ENCODE measurements at places on chromosomes 3 and 15. TPM values are rescaled to one million over a fixed set of nuclear protein-coding genes. Genes with fewer than 3 reads are reported as not detected.
A peak's percentile ranks its signal among the peaks of the same experiment; 100 is the strongest.

The SSUH2 gene
- total RNA-seq = 0.17 TPM

The CLEC3B gene
- 7.7 TPM for total RNA-seq

- no peaks in the 10 kb centered on the region for H3K27me3 ChIP-seq
- no peak for DNase-seq
- H3K4me1 ChIP-seq = peaks cover 26% of the 10 kb centered on the region
- peak overlapping the region; percentile 70 for H3K27ac ChIP-seq
- no peaks in the 10 kb centered on the region for H3K36me3 ChIP-seq
Measured at GRCh38 chr3:72591522-72592421, 256.5 kb downstream of the SHQ1 start.

DNA sequence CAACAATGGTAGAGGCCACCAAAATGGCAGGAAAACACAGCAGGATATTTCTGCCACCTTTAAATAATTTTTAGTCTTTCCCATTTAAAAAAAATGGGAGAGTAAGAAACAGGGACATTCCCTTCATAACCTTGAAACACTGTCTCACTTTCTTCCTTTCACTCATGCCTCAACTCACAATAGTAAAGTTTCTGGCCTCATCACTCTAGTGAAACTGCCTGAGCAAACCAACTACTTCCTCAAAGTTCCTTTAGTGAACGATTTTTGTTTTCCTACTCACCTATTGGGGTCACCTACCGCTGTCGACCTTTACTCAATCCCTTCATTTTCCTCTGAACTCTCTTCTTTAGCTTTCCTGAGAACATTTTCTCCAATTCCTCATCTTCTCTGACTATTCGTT, 33.0 kb downstream of the SHC4 start:
- no peak overlapping the region for H3K4me3 ChIP-seq
- H3K36me3 ChIP-seq = no peaks in the 10 kb centered on the region
- no peaks in the 10 kb centered on the region for H3K4me1 ChIP-seq
- no peak overlapping the region for H3K27ac ChIP-seq
- DNase-seq = no peak
- H3K27me3 ChIP-seq = no peaks in the 10 kb centered on the region

DNA sequence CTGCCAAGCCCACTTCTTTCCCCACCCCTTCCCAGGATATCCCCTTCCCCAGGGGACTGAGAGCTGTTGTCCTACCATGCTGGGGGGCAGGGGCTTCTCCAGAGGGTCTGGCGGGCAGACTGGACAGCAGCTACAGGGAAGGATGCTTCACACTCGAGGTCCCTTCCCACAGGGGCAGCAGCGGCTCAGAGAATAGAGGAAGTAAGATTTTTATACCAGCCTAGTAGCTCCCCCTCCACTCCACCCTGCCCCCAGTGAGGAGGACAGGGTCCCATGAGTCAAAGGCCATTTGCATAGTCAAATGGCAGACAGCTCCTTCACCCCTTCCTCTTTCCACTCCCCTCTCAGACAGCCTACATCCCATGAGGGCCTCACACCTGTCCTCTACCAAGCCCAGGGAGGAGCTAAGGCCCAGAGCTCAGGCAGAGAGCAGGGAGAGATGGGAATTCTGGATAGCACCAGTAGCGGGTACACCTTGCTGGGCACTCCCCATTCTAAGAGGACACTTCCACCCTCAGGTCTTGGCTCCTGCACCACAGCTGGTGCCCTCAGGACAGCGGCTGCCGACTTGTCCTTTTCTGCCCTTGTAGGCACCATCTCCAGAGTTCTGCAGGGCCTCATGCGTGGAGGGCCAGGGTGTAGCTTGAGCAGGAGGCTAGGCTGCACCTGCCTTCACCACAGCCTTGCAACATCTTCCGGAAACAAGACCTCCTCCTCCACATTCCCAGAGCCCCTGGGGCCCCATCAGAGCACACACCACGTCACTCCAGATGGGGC, at the start of gene TLR9:
Gene TLR9, minus strand, starts transcription at position 194 of the 777 bp plus-strand sequence. Its CDS starts 116 bp downstream, at position 78.
- H3K36me3 ChIP-seq = peaks cover 4% of the 10 kb centered on the region
- DNase-seq = no peak
- no peaks in the 10 kb centered on the region for H3K27me3 ChIP-seq

- no peak overlapping the region for H3K27ac ChIP-seq
- no peak for DNase-seq
- H3K27me3 ChIP-seq = no peaks in the 10 kb centered on the region
- peaks cover 30% of the 10 kb centered on the region for H3K4me1 ChIP-seq
- H3K36me3 ChIP-seq = no peaks in the 10 kb centered on the region
- no peak overlapping the region for H3K4me3 ChIP-seq
Measured at GRCh38 chr15:100244796-100245486, 96.8 kb downstream of the ADAMTS17 start.

DNA sequence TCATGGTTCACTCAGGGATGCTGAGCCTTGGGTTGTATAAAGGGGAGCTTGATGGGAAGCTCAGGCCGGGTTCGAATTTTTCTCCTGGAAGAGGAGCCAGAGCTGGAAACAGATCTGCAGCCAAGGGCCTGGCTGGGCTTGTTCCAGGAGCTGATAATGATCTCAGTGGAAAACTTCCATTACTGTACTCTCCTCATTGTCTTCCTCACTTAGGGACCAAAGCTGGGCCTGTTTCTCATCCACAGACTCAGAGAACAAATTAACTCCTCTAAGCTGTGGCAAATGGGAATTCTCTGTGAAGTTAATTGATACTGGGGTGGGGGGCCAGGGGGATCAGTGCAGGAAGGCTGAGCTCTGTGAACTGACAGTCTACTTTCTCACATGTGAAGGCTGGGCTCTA, 92.0 kb downstream of the PRICKLE2 start:
- no peaks in the 10 kb centered on the region for H3K27me3 ChIP-seq
- H3K4me1 ChIP-seq = no peaks in the 10 kb centered on the region
- H3K27ac ChIP-seq = no peak overlapping the region
- no peak for DNase-seq

GRCh38 chr3:6771171-6771570, 89.7 kb upstream of the GRM7 start:
- H3K27me3 ChIP-seq = no peaks in the 10 kb centered on the region
- H3K36me3 ChIP-seq = no peaks in the 10 kb centered on the region
- no peak for DNase-seq
- no peak overlapping the region for H3K27ac ChIP-seq
- H3K4me1 ChIP-seq = no peaks in the 10 kb centered on the region

GRCh38 chr3:189766416-189766815, 135.2 kb downstream of the TP63 start:
- H3K36me3 ChIP-seq = no peaks in the 10 kb centered on the region
- H3K4me1 ChIP-seq = no peaks in the 10 kb centered on the region
- no peak for DNase-seq
- no peak overlapping the region for H3K4me3 ChIP-seq

GRCh38 chr15:37199545-37199944, 99.2 kb upstream of the MEIS2 start:
- H3K27me3 ChIP-seq = no peaks in the 10 kb centered on the region
- no peak for DNase-seq
- H3K27ac ChIP-seq = no peak overlapping the region
- no peaks in the 10 kb centered on the region for H3K36me3 ChIP-seq
- no peak overlapping the region for H3K4me3 ChIP-seq

The TTC21A gene
- 0.28 TPM for total RNA-seq

The CCR1 gene
- 10.7 TPM for total RNA-seq

GRCh38 chr3:188624828-188625227, 470.9 kb downstream of the LPP start:
- H3K36me3 ChIP-seq = no peaks in the 10 kb centered on the region
- no peak for DNase-seq
- H3K4me3 ChIP-seq = no peak overlapping the region

DNA sequence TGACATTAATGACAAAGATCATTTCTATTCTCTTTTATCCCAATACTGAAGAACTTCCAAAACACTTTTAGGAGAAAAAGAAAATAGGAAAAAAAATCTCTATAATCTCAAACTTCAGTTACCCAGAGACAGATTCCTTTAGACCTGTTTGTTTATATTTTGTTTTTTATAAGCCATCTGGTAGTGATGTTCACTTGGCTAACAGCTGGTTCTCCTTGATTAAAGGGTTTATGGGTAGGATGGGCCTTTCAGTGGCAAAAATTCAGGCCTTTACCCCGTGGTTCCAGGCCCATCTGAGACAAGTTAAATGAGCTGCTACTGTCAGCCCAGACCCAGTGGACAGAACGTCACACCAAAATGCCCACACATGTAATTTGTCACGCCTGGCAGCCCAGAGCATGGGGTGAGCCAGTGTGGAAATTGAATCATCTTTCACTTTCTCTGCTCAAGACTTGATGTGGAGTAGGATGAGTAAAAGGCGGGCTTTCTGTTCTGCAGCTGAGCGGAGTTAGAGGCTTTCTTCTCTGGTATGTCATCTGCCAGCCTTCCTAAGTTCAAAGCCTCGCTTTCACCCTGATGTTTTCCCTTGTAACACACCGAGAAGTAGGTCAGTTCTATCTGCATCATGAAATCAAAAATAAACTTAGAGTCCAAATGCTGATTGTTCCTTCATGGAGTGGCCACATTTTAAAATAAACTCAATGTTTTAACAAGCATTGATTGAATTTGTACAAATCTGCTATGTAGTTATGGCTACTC, 62.5 kb upstream of the SKOR1 start:
- no peaks in the 10 kb centered on the region for H3K4me1 ChIP-seq
- DNase-seq = no peak
- H3K27ac ChIP-seq = peak overlapping the region; percentile 69
- H3K27me3 ChIP-seq = no peaks in the 10 kb centered on the region
- peaks cover 2% of the 10 kb centered on the region for H3K36me3 ChIP-seq
- H3K4me3 ChIP-seq = peak overlapping the region; percentile 6

DNA sequence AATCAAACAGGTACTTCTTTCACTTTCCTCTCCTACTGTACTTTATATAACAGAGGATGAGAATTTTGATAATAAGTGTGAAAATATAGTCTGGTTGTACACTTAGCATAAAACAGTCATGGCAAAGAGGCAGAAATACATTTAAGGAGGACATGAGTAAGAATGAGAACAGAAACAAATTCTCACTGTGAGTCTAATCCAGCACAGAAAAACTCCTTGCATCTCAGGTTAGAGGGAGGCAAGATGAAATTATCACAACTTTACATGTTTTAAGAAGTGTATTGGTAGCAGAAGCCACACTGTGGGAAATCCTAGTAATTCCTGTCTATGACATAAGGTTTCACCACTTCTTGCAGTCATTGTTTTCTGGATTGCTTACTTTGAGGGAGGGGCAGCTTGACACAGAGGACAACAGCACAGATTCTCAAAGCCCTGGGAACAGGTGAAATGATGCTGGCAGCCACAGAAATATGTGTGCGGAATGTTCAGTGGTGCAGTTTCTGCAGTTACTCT, 733.6 kb upstream of the GBE1 start:
- no peaks in the 10 kb centered on the region for H3K4me1 ChIP-seq
- H3K27ac ChIP-seq = no peak overlapping the region
- no peaks in the 10 kb centered on the region for H3K36me3 ChIP-seq
- DNase-seq = no peak
- no peak overlapping the region for H3K4me3 ChIP-seq
- no peaks in the 10 kb centered on the region for H3K27me3 ChIP-seq

DNA sequence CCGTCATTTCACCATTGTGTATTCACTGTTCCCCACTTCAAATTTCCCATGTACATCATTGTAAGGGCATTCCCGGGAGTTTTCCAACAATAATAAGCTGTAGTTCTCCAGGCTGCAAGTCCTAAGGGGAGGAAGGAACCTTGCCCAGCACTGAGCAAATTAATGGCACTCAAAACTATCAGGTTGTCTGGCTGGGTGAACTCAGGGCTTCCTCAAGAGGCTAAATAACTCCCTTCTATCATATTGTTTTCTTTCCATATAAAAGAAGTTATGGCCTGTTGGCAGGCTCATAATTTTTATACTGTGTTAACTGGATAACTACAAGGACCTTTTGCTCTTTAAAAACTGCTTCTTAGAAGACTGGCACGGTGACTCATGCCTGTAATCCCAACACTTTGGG, 71.4 kb downstream of the SEMA6D start:
- no peak for DNase-seq
- H3K4me3 ChIP-seq = no peak overlapping the region
- H3K27me3 ChIP-seq = peaks cover 3% of the 10 kb centered on the region
- H3K4me1 ChIP-seq = no peaks in the 10 kb centered on the region
- H3K36me3 ChIP-seq = no peaks in the 10 kb centered on the region
- H3K27ac ChIP-seq = no peak overlapping the region

DNA sequence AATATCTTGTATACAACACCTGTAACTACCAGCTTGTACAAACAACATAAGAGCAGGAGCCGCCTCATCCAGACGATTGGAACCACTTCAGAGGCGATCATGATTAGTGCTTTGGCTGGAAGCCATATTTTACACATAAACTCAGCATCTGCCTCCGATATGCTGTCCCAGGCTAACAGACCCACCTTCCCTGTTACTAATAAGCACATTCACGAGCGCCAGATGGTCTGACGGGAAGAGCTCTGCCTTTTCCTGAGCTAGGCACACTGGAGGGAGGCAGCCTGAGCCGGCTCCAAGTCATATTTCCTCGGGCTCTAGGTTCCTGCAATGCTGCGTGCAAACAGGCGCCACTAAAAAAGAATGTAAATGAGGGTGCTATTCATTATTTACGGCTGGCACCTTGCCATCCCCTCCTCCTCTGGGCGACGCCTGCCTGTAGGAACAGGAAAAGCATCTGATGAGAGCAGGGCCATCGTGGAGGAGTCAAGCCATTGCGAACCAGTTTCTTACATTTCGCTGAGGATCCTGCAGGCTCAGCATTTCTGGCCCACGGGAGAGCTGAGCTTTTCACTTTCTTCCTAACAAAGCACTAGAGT, 98.2 kb downstream of the ANXA2 start:
- no peak for DNase-seq
- no peaks in the 10 kb centered on the region for H3K27me3 ChIP-seq
- no peak overlapping the region for H3K27ac ChIP-seq
- no peak overlapping the region for H3K4me3 ChIP-seq
- no peaks in the 10 kb centered on the region for H3K4me1 ChIP-seq

The SYNPR gene
- not detected for total RNA-seq

DNA sequence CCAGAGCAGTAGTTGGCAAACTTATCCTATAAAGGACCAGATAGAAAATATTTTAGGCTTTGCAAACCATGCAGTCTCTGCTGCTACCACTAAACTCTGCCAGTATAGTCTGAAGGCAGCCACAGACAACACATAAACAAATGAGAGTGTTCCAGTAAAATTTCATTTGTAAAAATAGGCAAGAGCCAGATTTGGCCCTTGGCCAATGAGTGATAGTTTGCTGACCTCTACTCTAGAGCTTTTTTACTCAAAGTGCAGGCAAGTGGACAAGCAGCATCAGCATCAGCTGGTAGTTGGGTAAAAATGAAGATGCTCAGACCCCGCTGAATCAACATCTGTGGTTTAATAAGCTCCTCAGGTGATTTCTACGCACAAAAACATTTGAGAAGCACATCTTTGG, 269.8 kb downstream of the NTRK3 start:
- no peaks in the 10 kb centered on the region for H3K4me1 ChIP-seq
- no peaks in the 10 kb centered on the region for H3K36me3 ChIP-seq
- DNase-seq = no peak

The C3orf80 gene
- total RNA-seq = 1.4 TPM

GRCh38 chr3:150216041-150216811, 191.9 kb upstream of the TSC22D2 start:
- no peak overlapping the region for H3K27ac ChIP-seq
- no peaks in the 10 kb centered on the region for H3K4me1 ChIP-seq
- no peaks in the 10 kb centered on the region for H3K36me3 ChIP-seq
- no peak overlapping the region for H3K4me3 ChIP-seq
- H3K27me3 ChIP-seq = no peaks in the 10 kb centered on the region
